Lung (tissue), 17 donors: ENCODE measurements at places on chromosomes 16 and 17.

- DNase-seq = no peak
Measured at GRCh38 chr17:42005166-42005565, 12.1 kb downstream of the DNAJC7 start.

DNA sequence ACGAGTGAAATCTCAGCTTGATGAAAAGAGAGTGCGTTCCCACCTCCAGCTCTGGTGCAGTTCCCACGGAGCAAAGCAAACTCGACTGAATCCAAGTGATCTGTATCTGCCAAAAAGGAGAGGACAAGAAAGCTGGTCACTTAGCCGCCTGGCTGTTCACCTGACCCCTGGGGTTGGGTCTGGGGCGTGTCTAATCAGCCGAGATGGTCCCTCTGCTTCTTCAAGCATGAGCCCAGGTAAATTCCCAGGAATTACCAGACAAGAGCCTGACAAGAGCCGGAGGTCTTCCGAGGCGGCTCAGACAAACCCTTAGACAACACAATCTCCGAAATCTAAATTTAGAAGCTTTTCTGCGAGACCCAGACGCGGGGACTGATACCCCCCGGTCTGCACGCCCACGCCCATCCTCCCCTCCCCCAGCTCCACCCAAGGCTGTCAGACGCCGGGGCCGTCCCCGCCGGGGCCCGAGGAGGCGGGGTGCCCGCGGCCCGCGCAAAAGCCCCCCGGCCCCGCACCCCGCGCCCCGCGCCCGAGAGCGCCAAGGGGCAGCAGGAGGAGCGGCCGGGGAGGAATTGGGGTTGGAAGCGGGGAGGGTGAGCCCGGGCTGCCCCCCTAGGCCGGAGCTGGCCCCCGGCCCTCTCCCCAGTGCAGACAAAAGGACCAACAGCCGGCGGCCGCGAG is 674 bp downstream of the ZNF821 start:
- DNase-seq = peak; percentile 59

GRCh38 chr16:54444851-54445458 is 158.4 kb upstream of the IRX3 start:
- DNase-seq = no peak

GRCh38 chr17:63552211-63552610 is 1.9 kb downstream of the DCAF7 start:
- DNase-seq = no peak

DNA sequence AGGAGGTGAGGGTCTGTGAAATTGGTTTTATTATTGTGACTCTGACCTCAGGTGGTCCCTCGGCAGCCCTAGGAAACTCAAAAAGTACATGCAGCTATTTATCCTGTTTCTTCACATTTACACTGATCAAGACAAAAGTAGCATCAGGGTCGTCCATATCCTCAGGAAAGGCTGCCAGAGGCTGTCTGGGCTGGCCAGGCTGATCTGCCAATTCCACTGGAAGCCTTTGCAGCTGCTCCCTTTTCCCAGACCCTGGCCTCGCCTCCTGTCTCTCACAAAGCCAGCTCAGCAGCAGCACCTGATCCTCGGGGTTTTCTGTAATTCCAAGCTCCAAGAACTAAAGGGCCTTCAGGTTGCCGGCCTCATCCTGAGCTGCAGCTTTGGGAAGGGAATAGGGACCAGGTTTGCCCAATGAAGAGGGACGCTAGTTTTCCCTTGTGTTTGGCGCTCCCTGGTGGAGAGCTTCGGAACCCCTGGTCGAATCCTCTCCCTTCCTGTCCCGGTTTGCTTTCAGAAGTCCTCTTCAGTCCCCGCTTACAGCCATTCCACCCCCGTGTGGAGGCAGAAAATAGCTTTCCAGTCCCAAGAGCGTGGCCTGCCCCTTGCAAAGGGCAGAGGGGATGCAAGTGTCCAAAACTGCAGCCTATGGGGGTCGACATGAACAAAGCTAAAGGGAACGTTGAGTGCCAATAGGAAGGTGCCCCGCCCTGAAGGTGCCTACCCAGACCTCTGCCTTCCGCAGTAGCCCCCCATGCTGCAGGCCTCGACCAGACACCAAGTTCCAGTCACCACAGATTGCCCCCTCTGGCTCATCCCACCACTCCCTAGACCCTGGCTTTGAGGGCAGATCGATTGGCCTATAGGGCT is 13.4 kb downstream of the MFSD6L start:
- DNase-seq = peak; percentile 82

GRCh38 chr17:68670967-68671693 is 70.0 kb upstream of the FAM20A start:
- DNase-seq = no peak

DNA sequence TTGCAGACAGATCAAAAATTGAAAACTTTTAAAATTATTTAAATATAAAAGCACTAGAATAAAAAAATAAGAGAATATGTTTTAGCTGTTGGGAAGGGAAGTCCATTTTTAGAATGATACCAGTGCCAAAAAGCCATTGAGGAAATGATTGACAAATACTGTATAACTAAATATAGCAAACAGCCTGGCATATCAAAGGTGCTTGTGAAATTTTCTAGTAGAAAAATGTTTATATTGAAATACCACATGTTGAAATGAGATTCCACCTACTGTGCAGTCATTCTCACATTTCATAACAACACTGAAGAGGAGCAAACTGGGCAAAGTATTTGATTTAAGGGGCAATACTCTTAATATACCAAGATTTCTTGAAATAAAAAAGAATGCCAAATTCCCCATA is 183.5 kb downstream of the PHKB start:
- DNase-seq = no peak

GRCh38 chr17:35041390-35041789 is 22.1 kb downstream of the RFFL start:
- DNase-seq = no peak

GRCh38 chr17:55783684-55784245 is 32.9 kb downstream of the PCTP start:
- peak; percentile 80 for DNase-seq

GRCh38 chr17:73237714-73238113 is 24.0 kb downstream of the CPSF4L start:
- DNase-seq = no peak
